ENCODE measurements at places on chromosomes 2 and 18.

DNA sequence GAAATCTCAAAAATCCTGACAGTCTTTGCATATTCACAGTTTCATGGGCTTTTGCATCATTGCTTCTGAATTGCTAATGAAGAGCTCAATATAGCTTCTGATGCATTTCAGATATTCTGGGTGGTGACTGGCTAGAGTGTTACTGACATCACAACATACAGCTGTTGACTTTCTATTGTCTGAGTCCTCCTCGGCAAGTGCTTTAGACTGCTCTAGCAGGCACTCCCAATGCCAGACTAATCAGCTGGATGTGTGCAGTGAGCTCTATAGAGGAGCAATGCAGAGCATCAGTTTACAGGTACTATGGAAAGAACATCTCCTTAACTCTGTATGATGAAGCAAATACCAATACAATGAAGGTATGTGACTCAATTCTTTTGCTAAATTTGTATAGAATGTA lies 54.9 kb downstream of the R3HDM1 start:
- DNase-seq, result no peak

GRCh38 chr2:172671501-172671900 lies 64.1 kb upstream of the RAPGEF4 start:
- no peak for DNase-seq

DNA sequence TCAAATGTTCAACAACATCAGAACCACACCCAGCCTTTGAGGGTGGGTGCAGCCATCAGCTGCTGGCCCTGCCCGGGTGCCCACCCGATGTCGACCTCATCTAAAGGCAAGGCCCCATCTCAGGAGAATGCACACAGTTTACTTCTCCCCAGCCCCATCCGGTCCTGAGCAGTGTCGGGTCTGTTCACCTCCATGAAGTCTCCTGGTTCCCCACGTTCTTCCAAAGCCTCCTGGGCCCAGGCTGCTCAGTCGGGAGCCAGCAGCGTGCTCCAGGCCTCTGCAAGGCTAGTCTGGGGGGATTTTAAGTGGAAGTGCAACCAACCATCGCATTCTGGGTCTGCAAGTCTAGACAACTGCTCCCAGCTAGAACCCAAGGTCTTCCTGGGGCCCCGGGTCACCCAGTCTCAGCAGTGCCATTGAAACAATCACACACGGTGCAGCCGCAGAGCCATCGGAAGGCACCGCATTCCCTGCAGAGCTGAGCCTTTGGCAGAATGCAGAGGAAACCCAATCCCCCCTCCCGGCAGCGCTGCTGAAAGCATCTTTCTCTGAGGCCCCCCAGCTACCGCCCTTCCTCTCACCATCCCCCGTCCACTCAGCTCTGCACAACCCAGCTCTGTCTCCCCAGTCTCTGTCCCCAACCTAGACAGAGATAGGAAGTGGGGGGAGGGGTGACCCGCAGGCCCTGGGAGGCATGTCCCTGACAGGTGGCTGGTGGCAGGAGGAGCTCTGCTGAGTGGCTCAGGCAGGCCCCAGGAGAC lies 8.5 kb downstream of the ESPNL start:
- DNase-seq, result no peak

GRCh38 chr2:30981510-30981909 lies 156.7 kb downstream of the GALNT14 start:
- no peak for DNase-seq

DNA sequence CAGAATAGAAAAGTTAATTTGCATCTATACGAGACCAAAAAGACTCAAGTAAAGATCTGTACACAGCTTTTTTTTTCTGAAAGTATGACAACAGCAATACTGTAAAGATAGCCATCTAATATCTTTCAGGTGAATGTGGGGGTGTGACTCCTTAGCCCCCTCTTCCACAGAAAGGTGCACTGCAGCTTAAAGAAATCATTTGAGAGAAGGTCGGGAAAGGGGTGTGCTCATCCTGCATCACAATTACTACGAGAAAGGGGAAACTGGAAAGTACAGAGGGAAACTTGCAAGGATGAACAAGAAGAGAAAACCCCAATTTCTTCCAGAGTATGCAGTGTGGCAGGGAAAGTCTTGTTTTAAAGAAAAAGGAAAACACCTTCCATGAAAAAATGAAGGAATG lies 255.6 kb downstream of the CCDC178 start:
- DNase-seq, result no peak

- DNase-seq, result no peak
Observed at GRCh38 chr18:34806527-34806926, 96.4 kb downstream of the DTNA start.

DNA sequence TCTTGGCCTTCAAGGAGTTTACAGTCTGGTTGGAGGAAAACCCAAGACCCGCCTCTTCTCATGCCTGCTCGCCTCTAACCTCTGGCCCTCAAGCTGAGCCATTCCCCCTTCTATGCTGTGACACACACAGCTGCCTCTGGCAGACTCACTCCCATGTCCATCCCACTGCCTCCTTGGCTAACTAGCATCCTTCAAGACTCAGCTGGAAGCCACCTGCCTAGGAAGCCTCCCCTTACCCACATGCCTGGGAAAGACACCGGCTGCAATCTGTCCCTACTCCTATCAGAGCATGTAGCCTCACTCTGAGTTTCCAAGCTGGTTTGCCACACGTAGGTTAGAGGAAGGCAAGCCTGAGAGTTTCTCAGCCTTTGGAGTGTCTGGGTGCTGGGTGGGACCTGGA lies 6.9 kb upstream of the MGAT4A start:
- DNase-seq, result no peak
